AG10803 (cell line): ENCODE measurements at places on chromosomes 3 and 15.
A peak's percentile ranks its signal among the peaks of the same experiment; 100 is the strongest.

DNA sequence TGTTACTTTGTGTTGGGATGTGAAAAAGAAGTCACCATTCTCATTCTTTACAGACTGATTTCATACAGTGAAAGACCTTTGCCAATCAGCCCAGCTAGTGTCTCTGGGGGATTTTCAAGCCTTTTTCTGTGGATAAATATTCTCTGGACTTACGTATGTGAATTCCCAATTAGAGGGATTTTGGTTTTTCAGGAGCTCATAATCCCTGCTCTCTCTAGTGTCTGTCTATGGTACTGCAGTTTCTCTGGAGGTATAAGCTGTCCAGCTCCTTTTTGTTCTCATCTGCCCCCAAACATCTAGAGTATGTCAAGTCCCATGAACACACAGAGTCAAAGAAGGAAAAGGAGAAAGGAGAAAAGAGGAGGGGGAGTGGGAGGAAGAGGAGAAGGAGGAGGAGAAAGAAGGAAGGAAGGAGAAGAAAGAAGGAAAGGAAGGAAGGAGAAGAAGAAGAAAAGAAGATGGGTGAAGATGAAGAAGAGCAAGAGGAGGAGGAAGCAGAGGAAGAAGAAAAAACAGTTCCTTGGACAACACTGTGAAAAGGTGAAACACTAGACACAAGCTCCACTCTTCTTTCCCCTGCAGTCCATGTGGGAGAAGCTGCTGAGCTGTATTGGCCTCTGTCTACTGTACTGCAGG is 218.6 kb downstream of the GREM1 start:
- DNase-seq: peak; percentile 69

DNA sequence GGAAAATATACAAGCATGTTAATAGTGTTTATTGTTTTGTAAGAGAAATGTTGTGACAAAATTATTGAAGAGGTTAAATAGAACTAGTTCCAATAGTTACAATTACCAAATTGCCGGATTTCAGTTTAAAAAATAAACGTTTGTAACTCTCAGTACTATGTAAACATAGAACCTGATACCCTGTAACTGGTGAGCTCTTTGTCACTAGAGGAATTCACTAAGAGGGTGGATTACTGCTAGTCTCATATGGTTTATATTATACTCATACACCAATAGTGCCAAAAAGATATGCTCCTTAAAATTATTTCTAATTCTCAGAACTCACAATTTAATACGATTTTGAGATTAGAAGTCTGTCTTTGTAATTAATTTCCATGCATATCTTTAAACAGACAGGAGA is 7.6 kb upstream of the GMNC start:
- no peak for DNase-seq

DNA sequence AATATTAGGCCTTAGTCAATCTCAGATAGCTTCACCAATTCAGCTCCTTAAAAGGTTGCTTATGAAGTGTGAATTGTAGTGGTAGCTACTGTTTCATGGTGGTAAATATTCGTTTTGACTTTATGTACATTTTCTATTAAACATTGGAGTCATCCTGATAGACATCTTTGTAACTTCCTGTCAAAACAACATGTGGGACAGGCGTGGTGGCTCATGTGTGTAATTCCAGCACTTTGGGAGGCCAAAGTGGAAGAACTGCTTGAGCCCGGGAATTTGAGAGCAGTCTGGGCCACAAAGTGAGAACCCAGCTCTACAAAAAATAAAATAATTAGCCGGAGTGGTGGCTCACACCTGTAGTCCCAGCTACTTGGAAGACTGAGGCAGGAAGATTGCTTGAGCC is 2.0 kb upstream of the TRIM59 start:
- peak; percentile 23 for DNase-seq

GRCh38 chr15:40793216-40793989 is 13.5 kb upstream of the ZFYVE19 start:
- peak; percentile 84 for DNase-seq

DNA sequence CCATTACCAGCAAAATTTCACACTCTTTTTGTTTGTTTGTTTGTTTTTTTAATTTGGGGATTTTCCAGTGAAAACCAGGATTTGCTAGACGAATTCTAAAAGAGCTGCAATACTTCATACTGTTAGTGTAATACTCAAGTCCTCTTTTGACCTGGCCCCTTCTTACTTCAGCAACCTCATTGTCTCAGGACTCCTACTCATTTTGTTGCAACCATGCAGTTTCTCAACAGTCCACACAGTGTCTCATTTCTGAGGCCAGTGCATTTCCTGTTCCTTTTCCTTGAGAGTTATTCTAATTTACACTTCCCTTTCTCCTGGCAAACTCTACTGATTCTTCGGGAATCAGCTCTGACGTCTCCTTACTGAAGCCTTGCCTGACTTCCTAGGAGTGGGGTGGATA is 35.6 kb downstream of the NSUN3 start:
- DNase-seq: peak; percentile 7

DNA sequence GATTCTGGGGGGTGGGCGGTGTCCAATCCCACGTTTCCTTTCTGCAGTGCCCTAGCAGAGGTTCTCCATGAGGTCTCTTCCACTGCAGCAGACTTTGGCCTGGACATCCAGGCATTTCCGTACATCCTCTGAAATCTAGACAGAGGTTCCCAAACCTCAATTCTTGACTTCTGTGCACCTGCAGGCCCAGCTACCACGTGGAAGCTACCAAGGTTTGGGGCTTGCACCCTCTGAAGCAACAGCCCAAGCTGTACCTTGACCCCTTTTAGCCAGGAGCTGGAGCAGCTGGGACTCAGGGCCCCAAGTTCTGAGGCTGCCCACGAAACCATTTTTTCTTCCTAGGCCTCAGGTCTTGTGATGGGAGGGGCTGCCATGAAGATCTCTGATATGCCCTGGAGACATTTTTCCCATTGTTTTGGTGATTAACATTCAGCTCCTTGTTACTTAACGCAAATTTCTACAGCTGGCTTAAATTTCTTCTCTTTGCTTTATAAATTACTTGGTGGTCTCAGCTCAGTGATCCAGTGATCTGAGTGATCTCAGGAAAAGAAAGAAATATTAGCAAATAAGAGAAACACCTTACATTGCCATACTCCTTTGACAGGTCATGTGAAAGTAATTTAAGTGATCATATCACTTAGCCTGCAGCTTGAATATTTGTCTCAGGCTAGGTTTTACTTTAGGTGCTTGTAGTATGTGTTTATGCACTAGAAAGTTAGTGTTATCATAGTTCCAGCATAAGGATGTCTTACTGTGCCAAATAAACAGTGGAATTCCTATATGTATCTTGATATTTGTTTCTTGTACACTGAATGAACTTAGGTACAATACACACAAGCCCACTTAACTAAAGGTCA is 3.0 kb downstream of the SNAP23 start:
- no peak for DNase-seq

- peak; percentile 51 for DNase-seq
These were observed 19.4 kb upstream of the UBE2E2 start for GRCh38 chr3:23183731-23184130.

DNA sequence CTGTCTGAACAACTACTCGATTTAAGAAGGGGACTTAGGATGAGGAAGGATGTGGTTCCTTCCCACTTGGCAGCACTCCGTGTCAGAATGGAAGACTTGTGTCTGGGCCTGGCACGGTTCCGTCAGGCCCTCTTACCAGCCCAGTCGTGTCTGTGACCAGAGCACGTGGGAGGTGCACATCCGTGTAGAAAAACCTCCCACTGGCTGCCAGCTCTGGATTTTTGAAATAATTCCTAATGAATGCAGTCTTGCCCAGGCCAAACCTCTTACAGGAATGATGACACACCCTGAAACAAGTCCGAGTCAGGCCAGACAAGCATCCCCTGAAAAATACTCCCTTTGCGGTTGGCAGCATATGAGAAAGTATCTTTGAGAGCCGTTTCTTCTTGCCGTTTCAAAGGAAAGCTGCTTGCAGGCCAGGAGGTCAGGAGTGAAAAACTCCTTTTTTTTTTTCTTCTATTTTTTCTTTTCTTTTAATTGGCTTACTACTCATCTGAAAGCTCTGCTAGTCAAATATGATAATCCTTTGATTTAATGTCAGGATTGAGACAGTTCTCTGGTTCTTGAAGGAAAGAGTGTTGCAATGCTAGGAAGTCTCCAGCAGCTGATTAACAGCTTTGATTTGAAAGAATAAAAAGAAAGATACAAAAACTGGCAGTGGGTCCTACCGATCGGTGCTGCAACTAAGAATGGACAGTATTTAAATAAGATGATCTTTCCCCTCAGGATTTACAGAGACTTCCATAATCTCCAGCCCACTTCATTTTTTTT is 19.8 kb downstream of the IL1RAP start:
- DNase-seq: peak; percentile 100

DNA sequence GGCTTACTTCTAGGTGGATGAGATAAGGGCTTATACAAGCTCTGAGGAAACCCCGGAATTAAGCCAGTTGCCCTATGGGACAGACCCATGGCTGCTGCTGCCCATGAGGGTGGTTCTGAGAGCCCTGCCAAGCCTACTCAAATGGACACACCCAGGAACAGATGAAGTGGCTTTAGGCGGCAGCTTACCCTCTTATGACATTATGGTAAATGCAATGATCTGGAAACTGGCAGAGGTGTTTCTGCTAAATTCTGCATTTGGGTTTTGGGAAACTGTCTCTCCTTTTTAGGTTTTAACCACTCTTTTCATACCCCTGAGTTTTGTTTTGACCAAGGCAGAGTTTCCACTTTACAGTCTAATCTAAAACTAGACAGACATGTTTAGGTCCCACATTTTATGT is 9.0 kb upstream of the ZBED2 start:
- DNase-seq: no peak

DNA sequence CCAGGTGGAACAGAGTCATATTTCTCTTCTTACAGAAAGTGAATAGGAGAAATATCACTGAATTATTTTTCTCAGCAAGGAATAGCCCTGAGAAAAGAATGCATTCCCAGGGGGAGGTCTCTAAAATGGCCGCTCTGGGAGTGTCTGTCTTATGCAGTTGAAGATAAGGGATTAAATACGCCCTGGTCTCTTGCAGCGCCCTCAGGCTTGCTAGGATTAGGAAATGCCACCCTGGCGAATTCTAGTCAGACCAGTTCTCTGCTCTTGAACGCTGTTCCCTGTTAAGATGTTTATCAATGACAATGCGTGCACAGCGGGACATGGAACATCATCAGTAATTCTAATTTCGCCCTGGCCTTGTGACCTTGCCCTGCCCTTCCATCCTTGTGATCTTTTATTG is 949.0 kb upstream of the SEMA6D start:
- no peak for DNase-seq

DNA sequence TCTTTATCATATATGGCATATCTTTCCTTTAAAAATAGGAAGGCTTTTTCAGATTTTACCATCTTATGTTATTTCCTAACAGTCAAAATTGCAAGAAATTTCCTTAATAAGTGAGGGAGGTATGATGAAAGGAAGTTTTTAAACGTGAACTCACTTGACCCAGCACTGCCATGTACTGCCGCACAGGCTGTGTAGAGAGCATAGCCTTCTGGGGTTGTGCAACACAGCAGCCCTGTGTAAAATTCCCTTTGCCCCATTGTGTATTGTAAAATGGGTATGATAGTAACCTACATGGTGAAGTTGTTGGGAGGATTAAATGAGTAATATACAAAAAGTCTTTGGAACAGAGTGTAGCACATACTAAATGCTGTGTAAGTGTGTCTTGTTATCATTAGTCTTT is 78.6 kb downstream of the PEX5L start:
- DNase-seq: no peak

GRCh38 chr15:32685576-32685975 is 32.2 kb upstream of the GREM1 start:
- peak; percentile 95 for DNase-seq

DNA sequence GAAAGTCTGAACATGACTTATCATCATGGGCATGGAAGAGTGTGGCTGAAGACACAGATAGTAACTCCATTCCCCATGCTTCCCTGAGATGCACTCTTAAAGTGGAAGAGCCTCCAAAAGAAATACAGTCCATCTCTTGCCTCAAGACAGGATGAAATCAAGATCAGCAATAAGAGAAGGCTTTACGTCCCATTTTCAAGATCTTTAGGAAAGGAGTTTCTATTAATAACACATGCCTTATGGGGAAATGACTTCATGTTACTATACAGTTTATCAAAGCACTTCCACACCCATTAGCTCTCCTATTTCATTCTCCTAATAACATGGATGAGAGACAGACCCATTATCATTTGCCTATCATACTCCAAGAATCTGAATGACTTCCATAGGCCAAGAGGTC is 6.1 kb upstream of the KBTBD12 start:
- no peak for DNase-seq

DNA sequence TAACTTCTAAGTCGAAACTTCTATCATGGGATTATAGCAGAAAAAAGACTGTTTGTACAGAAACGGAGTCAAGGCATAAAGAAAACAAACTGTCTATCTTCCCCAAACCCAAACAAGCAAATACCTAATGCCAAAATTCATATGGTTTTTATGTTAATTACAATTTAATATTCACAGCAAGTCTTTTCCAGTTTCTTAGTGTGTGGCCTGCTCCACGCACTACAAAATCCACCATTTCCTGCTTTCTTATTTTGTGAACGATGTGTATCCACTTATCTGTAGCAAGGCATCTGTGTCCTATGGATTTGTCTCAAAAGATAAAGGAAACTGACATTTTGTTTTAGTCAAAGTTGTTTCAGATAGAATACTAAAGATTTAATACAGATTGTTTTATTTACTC is 588.0 kb upstream of the CCDC54 start:
- no peak for DNase-seq

GRCh38 chr15:28953573-28954195 is 67.9 kb downstream of the APBA2 start:
- DNase-seq: no peak

DNA sequence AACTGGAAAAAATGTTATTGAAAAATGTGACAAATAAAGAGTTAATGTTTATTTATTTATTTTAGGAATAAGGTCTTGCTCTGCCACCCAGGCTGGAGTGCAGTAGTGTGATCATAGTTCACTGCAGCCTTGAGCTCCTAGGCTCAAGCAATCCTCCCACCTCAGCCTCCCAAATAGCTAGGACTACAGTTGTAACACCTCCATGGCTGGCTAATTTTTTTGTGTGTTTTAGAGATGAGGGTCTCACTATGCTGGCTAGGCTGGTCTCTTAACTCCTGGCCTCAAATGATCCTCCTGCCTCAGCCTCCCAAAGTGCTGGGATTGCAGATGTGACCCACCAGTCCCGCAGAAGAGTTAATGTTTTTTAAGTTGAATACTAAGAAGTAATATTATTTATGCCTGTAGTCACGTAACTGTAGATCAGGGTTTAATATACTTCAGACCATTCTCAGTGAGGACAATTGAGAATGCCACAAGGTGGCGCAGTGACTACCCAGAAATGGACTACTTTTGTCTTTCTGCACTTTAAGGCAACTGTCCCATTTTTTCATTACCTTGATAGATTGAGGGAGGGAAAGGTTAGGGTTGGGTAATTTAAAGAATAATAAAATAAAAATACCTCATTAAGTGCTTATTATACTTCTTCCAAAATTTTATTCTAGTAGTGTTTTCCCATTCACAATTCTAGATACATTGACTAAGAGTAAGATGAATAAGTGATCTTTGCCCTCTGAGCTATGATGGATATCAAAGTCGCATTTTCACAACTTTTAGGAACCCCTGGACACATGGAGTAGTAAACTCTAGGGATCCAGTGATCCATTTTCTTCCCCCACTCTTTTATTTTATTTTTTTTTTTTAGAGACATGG is 6.0 kb downstream of the MUC13 start:
- DNase-seq: peak; percentile 69
